ENCODE measurements at places on chromosomes 13 and 19.
A peak's percentile ranks its signal among the peaks of the same experiment; 100 is the strongest.

GRCh38 chr13:98897706-98898105 is 80.2 kb downstream of the DOCK9 start:
- DNase-seq = no peak

- no peak for DNase-seq
Observed at GRCh38 chr19:32532233-32532632, 48.8 kb upstream of the PDCD5 start.

GRCh38 chr13:100608489-100608888 is 19.9 kb upstream of the GGACT start:
- no peak for DNase-seq

GRCh38 chr19:33214596-33214995 is 11.1 kb downstream of the SLC7A10 start:
- no peak for DNase-seq

DNA sequence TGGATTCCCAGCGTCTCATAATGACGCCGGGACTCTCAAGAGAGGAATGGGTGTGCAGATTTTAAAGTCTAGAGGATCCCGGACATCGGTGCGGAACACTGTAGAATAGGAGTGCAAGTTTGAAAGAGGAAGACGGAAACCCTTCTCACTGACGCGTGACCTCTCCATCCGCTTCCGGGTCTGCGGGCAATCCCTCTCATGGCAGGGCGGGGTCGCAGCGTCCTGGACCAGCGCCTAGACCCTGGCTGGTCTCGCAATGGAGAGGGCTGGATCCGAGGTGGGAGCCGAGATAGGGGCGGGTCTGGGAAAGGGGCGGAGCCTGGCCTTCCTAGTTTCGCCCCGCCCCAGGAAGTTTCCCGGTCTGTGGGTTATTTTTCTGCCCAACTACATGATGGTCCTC is 4.6 kb upstream of the ZNF845 start:
- DNase-seq = no peak

GRCh38 chr13:112457081-112457480 is 80.9 kb downstream of the SPACA7 start:
- no peak for DNase-seq

DNA sequence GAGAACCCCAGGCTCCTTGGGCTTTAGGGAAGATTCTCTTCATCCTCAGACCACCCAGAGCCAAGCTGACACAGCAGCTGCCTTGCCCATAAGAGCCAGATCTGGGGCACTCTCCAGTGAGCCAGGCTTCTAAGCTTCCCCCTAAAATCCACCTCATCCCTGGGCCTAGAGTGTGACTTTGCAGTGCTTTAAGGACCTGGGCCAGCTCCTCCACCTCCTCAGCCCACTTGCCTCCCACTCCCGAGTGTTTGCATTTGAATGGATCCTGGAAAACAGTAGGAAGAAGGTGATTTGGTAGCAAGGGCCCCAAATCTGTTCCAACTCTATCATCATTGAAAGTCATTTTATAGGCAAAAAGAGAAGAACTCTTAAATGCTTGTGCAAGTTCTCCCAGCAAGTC is 108.7 kb upstream of the UBL3 start:
- DNase-seq = no peak

DNA sequence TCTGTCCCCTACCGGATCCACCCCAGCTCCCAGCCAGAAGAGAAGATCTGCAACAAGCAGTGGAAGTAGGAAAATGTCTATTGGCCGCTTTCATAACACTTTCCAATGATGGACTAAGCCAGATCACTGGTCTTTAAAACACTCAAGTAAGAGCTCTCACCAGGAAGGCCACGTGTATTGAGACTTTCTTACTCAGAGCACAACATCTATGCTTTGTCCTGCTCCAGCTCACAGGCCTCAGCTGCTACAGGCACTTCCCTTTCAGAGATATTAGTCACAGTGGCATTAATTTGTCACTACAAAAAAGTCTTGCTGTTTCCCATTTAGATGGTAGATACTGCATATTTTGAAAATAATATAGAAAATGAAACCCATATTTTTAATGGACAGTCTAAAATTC is 164.2 kb downstream of the ABCC4 start:
- no peak for DNase-seq

DNA sequence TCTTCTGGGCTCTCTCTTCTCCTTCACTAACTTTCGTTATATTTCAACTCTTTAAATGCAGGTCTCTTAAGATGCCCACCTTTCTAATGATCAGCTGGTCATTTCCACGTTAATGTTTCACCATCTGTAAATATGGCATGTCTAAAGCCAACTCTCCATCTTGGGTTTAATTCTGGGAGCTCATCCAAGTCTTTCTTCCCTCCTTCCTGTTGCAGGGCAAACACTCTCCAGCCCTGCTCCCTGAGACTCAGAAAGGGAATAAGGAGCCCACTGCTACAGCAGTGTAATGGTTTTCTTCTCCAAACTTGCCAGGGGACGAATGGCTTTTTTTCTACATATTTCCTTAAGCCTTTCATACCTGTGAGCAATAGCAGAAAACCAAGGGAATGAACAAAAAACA is 73.3 kb upstream of the SOX1 start:
- DNase-seq = no peak

DNA sequence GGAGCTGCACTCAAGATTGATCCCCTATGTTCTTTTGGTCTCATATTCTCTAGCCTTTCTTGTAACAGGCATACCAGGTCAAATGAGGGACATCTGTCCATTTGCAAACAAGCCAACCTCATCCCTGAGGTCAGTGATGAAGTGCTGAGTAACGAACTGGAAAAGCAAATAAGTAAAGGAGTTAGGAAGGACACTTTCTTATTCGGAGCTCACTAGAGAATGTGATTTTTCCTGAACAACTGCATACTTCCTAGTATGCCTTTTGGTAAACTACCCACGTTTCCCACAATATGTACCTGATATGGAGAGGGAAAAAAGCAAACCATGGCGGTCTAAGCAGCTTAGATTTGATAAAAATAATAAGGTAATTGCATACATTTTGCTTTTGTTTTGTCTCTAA is 91.0 kb upstream of the MYCBP2 start:
- DNase-seq = no peak

- DNase-seq = peak; percentile 20
Observed at GRCh38 chr19:35107545-35107944, 8.1 kb upstream of the FXYD3 start.

DNA sequence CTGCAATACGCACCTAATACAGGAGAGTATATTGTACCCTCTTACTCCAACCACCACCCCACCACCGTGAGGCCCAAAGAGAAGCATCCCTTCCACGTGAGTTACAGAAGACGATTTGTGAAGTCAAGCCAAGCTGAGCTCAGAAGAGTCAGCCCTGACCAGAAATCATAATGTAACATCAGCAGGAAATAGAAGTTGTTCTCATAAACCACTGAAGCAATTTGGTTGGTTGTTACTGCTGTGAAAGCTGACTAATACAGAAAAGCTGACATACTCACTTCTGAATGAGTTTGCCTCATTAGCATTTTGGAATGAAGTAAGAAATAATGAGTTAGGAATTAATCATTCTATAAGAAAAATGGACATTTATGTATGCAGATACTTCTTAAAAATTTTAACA is 749.4 kb upstream of the SLC10A2 start:
- peak; percentile 14 for DNase-seq

GRCh38 chr13:35500144-35500543 is 23.7 kb upstream of the MAB21L1 start:
- no peak for DNase-seq

- DNase-seq = peak; percentile 37
Observed at GRCh38 chr19:6088602-6089049, 21.7 kb downstream of the RFX2 start.

DNA sequence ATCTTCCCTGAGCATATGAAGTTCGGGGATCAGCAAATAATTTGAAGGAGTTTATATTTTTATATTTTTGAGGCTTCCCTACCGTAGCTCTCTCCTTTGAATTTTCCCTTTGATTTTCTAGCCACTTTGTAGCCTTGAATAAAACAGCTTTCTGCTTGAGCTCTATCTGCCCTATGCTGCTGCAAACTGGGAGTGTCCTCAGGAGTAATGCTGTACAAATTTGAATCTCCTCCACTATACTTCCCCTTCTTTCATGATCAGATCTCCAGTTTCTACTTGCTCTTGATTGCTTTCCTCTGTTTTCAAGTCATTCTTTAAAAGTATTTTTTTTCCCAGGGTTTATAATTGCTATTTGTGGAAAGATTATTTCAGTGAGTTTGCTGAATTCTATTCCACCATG is 14.6 kb downstream of the PDS5B start:
- no peak for DNase-seq

DNA sequence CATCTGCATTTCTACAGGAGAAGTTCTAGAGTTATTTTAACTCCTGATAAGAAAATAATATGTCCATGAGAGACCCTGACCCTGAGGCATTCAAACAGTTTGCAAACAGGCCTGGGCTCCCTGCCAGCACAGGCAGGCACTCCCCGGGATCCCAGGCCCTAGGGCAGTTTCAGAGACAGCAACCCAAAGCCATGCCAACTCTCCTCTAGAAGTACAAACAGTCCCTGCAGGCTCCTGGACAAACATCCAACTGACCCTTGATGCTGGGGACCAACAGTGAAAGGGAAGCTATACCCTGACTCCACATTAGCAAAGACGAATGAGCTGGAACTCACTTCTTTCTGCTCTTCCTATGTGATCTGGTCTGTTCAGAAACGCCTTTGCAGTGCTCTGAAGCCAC is 44.8 kb downstream of the CCDC70 start:
- peak; percentile 25 for DNase-seq

DNA sequence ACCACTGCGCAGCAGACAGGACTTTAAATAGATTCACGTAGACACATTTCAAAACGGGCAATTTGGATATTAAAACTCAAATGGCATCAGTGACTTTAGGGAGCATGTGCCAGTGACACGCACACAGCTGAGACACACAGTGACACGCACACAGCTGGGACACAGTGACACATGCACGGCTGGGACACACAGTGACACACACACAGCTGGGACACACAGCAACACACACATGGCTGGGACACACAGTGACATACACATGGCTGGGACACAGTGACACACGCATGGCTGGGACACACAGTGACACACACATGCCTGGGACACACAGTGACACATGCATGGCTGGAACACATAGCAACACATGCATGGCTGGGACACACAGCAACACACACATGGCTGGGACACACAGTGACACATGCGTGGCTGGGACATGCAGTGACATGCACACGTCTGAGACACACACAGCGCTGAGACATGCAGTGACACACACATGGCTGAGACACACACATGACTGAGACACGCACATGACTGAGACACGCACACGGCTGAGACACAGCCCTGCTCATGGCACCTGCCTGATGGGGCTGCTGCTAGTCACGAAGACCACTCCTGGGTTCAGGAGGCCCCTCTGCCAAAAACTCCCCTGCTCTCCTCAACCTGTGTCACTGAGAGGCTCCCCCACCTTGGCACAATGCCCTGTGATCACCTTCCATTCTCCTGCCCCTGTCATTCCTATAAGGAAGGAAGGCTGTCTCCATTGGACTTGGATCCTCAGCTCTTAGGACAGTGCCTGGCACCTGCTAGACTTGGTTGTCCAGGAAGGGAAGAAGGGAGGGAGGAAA is 52.5 kb downstream of the SOX1 start:
- no peak for DNase-seq

DNA sequence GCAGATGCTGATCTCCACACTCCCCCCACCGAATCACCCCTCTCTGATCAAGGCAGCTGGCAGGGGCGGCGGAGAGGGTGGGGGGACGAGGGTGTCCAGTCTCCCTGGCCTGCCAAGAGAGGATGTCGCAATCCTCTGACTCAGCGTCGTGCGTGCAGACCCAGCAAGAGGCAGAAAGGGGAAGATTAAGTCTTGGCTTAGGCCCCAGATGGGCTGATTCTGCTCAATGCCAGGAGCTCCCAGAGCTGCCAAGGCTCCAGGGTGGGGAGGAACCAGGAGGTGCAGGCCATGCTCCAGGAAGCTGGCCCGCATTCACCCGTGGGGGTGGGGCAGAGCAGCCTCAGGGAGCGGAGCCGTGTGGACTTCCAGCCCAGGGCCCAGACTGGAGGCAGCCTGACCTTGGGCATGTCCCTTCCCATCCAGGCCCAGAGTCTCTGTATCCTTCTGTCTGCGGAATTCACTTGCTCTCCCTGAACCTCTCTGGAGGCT is 6.6 kb upstream of the BCL3 start:
- peak; percentile 100 for DNase-seq

DNA sequence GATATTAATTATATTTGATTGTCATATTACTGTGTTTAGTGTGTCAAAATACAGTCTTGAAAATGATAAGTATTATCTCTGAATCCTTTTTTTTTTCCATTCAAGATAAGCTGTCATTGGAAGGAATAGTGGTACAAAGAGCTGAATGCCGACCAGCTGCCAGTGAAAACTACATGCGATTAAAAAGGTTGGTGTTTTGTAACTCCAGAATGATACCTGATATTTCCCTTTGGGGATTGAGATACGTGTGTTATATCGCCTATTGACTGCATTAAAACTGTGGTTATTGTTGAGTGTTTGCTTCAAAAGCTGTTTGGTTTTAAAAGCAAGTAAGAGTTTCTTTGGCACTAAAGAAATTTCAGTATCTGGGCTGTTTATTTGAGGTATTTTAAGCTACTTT is 6.5 kb upstream of the KCTD4 start:
- peak; percentile 33 for DNase-seq

DNA sequence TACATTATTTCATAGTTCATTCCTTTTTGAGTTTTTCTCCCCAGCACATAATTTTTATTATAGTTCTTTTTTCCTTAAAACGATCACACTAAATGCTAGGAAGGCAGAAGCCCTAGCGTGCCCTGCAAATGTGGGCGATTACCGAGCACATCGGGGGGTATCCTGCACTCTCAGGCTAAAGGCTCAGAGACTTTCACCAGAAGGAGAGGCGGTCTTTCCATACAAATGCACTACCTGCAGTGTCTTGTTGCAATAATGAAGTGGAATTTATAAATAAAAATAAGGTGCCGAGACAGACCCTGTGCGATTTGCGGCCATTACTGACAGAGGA is 29.3 kb upstream of the SPACA7 start:
- DNase-seq = no peak

GRCh38 chr13:75666646-75667351 is 30.7 kb downstream of the LMO7 start:
- DNase-seq = no peak

GRCh38 chr13:96294930-96295881 is 205.3 kb downstream of the HS6ST3 start:
- DNase-seq = no peak

DNA sequence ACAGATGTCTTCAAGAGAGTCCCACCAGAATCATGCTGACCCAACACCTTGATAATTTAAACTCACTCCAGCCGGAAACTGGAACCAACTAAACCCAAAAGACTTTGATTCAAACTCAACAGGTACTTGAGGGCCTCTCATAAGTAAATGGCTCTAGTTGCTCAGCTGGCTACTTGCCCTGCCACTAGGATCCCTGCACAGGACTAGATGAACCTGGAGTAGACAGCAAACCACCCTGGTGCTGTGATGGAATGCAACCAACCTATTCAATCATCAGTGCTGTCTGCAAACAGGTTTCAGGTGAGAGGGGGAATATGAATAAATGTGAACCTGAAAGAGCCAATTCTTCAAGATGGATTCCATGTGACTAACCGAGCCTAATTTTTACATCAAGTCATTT is 216.3 kb downstream of the KATNAL1 start:
- DNase-seq = no peak

GRCh38 chr13:114143806-114144605 is 11.6 kb upstream of the RASA3 start:
- no peak for DNase-seq

Data from NCI-H226 (cell line).